ENCODE measurements at places on chromosomes 13 and 19. TPM values are rescaled to one million over a fixed set of nuclear protein-coding genes. Genes with fewer than 3 reads are reported as not detected.

Gene FCHO1
- 11.4 TPM for total RNA-seq

Gene CCNA1
- total RNA-seq: not detected

Gene GTF2F2
- total RNA-seq: 31.1 TPM

Gene PIH1D1
- total RNA-seq: 84.0 TPM

Gene ZNF431
- 11.5 TPM for total RNA-seq

DNA sequence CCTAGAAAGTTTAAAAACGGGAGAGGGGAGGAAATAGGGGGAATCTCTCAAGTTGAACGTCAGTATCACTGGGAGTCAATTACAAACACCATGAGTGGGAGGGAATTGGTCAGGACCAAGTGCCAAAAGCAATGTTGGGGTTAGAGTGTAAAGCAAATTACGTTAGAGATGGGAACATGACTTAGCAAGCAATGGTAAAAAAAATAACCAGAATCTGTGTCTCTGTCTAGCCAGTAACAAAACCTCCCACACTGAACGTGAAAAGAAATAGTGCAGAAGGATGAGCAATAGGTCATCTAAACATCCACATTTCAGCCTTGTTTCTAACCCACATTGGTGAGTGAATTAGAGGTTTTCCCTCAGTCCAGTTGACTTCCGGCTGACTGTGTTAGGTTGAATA is 242.2 kb downstream of the COG6 start:
- no peak for ATAC-seq

DNA sequence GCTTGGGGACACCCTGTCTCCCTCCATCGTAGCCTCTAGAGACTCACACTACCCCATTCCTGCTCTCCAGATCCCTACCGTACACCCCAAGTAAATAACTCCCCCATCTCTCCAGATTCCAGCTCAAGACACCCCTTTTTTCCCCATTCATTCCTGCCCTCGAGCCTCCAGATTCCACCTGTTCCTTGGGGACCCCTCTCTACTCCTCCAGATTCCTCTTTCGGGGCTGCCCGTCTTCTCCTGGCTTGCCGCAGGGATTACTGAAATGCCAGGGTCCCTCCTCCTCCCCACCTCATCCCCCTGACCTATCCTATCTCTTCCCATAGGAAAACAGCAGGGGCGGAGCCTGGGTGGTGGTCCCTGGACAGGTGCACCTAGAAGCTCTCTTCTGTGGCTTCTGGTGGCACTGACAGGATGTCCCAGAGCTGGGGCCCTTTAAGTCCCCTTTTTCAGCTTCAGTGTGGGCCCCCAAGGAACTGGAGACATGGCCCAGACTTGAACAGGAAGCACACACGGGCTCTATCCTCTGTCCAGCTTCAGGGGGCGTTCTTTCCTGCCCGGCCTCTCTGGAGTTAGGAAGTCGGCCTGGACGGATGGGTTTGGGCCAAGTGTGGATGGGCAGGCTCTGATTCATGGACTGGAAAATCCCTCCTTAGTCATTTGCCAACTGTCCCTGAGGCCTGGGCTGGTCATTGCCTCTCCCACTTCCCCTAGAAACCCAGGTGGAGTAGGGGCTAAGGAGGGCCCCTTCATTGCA is 1.2 kb downstream of the ZSWIM4 start:
- ATAC-seq: peak; percentile 9

DNA sequence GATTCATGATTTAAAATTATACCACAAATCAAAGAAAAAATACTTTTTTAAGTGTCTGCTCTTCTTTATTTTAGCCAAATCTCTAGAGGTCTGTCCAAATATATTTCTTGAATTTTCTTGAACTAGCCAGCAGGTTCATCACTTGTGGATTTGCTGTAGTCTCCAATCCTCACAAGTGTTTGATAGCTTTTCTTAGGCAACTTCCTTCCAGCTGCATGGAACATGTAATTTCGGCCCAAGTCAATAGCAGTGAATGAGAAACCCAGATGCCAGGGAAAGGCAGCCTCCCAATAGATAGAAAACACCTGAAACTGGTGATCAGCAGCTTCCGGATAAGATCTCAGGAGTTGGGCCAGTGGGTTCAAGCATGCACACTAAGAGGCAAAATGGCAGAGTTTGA is 15.6 kb upstream of the RNASEH2B start:
- ATAC-seq: no peak

- no peak for ATAC-seq
Observed at GRCh38 chr19:18225355-18225701, 910 bp downstream of the PDE4C start.

DNA sequence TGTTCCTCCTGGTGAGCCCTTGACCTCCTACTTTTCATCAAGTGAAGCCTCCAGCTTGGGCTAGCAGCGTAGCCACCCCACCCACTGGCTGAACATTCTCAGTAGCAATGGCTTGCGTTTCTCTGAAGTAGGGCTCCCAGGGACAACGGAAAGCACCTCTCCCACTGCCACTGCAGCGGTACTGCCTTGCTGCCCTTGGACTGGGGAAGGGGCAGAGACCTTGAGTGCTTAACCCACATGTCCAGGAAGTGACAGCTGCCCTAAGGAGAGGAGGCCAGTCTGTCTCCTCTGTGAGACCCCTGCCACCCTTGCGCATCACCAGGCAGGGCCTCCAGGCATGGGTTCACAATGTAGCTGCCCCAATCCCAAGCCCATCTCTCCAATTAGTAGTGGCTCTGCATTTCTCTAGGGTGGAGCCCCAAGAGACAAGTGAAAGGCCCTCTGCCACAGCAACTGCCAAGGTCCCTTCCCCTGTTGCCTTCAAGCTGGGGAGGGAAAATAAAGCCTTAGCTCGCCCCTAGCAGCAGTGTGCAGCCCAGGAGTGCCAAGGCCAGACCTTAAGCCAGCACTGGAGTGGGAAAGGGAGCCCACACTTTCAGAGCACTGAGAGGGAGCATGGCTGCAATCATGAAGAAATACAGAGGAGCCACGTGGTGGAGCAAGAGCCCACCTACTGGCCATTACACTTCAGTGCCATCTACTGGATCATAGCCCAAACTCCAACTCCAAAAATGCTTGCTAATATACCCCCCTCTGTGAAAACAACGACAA is 175.9 kb upstream of the TRPC4 start:
- peak; percentile 79 for ATAC-seq

DNA sequence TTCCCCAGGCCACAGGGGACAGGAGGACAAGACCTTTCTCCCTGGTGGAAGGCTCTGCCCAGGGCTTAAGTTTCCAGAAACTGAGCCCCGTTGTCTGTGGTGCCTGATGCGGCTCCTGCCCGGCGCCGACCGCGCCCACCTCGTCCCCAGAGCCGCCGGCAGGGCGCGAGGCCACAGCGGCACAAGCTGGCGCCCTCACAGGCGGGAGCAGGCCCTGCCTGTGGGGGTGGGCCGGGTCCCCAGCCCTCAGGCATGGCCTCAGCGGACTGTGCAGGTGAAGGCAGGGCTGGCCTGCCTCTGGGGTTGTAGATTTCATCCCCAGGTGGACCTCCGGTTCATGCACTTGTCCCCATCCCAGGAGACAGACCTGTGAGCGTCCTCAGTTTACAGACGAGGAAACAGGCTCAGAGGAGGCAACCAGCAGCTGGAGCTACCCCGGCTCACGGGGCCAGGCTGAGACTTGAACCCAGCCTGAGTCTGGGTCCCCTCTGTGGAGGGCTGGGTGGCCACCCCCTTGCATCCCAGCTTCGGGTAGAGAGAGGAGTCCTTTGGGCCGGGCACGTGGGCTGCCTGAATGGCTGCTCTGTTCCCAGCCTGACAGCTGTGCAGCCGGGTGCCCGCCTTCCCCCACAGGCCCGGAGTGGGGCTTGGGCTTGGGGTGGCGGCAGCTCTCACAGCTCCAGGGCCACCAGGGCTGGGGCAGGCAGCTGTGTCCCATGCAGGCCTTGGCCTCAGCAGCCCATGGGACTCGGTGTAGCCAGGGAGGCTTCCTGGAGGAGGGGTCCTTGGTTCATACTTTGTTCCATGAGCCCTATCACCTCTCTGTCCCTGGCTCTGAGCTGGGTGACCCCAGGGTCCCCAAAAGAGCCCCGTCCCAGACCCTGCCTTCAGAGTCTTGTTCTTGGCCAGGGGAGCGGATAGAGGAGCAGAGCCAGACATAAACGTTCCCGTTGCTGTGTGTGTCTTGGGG is 26.8 kb downstream of the PIAS4 start:
- ATAC-seq: no peak

DNA sequence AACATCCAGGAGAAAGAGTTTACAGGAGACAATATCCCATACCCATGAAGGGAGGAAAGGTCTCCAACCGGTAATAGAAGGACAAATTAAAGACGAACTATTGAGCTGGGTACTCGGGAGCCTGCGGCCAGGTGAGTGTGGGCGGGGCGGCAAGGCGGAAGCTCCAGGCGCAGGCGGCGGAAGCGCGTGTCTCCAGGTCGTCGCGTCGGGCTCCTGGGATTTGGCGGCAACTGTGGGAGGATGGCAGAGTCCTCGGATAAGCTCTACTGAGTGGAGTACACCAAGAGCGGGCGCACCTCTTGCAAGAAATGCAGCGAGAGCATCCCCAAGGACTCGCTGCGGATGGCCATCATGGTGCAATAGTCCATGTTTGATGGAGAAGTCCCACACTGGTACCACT is 21.6 kb upstream of the ANKRD10 start:
- no peak for ATAC-seq

DNA sequence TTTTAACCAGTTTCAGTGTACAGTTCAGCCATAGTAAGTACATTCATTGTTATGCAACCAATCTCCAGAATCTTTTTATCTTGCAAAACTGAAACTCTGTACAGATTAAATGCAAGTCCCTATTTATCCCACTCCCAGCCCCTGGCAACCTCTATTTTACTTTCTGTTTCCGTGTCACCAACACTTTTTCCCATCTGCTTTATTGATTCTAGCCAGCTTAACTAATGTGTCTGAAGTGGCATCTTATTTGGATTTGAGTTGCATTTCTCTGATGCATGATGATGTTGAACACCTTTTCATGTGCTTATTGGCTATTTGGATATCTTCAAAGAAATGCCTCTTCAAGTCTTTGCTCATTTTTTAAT is 18.9 kb downstream of the SPATA13 start:
- no peak for ATAC-seq

DNA sequence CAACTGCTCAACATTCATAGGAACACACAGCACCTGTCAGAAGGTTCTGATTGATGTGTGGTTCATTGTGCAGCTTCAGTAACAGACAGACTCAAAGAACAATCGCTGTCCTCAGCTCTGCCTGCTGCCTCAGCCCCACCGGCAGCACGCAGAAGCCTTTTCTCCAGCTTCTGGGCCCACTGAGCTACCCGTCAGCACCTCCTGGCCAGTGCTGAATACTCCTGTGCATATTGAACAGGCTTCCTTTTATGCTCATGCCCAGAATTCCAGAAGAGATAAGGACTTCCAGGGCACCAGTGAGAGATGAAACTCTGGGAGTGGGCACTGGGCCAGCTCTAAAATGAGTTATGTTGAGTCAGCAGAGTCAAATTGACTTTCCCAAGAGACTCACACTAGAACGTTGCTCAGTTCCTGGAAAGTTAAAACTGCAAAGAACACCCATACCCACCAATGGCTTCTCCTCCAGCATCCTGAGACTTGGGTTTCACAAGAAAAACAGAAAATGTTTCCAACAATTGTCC is 119.3 kb downstream of the COL4A1 start:
- ATAC-seq: peak; percentile 96

GRCh38 chr13:46595885-46596275 is 42.9 kb downstream of the LRCH1 start:
- ATAC-seq: no peak

GRCh38 chr19:3721131-3721886 is 13.1 kb downstream of the TJP3 start:
- peak; percentile 45 for ATAC-seq

- ATAC-seq: no peak
Observed at GRCh38 chr19:13094106-13094504, 8.6 kb downstream of the LYL1 start.

- no peak for ATAC-seq
Observed at GRCh38 chr13:36174923-36175322, 39.4 kb downstream of the SOHLH2 start.

DNA sequence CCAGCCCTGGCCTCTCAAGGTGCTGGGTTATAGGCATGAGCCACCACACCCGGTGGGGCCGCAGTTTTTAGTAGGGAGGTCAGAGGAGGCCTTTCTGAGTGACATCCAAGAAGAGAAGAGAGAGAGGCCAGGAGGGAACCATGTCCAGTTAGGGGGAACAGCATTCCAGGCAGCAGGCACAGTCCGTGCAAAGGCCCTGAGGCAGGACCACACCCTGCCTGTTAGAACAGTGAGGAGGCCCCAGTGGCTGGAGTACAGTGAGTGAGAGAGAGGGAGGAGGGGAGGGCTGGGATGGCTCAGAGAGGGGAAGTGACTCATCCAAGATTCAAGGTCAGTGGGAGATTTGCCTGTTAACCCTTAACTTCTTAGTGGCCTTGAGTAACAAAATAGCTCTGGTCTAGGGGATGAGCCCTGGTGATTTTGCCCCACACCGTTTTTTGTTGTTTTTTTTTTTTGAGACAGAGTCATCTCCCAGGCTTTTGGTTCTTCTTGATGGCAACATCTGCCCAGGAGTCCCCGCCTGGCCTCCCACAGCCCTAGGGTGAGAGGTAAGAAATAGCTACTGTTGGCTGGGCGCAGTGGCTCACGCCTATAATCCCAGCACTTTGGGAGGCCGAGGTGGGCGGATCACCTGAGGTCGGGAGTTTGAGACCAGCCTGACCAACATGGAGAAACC is 2.7 kb upstream of the PLIN3 start:
- peak; percentile 60 for ATAC-seq

- no peak for ATAC-seq
Observed at GRCh38 chr13:98299966-98300350, 122.9 kb upstream of the RNF113B start.

GRCh38 chr13:59806801-59807200 is 356.9 kb downstream of the DIAPH3 start:
- ATAC-seq: no peak

DNA sequence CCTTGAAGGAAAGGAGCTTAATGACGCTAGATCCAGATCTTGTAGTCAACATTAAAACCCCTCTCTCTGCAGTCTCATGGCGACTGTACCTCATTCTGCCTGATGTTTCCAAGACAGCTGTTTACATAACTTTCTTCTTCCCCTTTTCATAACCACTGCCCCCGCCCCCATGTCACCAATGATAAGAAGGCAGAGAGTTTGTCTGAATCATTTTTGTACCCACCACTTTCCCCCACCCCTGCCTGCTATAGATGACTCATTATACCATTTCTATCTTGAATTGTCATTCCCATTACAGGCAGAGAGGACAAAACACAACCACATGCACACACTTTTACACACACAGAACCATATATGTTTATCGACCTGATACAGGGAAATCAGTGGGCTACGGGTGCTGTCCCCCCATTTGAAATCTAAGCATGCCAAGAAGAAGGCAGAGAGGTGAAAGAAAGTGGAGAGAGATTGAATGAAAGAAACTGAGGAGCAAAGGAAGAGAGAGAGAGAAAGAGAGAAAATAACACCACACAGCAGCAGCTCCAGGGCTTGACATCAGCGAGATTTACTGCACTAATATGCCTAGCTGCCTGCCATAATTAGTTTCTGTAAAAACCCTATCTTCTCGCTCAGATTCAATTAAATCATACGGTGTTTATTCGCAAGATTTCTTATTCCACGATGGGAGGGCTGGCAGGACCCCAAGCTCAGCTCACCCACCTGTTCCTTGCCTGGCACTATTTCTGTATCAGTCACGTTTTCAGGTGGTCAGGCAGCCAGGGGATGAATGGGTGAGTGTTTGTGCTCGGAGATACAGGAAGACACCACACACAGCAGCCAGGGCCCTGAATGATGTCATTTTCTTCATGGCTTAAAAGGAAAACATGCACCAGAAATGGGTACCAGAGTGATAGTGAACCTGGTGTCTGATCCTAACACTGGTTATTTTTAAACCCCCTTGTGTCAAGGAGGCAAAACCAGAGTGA is 114.3 kb upstream of the SERP2 start:
- no peak for ATAC-seq
